ENCODE measurements at places on chromosomes 3 and 15.
A peak's percentile ranks its signal among the peaks of the same experiment; 100 is the strongest.

DNA sequence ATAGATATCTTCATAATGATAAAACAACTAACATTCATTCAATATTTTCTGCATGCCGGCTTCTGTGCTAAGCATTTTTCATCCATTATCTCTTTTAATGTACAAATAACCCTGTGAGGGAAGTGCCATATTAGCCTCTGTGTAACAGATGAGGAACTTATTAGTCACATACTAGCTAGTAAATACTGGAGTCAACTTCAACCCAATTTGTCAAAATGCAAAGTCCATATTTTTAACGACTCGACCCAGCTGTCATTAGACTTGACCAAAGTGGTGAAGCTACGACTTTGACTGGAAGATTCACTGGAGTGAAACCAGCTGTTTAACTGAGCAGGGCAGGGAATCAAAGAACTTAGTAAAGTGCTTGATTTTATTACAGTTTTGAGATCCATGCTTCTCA lies 41.6 kb downstream of the PARP15 start:
- no peak for DNase-seq

DNA sequence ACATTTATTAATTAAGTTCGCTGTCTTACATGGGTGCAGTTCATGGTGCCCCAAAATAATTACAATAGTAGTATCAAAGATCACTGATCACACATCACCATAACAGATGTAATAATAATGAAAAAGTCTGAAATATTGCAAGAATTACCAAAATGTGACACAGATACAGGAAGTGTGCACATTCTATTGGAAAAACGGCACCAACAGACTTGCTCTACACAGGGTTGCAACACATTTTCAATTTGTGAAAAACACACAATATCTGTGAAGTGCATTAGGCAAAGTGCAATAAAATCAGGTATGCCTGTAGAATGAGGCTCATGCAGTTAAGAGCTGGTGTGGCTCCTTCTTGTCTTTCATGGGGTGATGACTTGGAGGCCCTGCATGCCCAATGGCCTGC lies 265.8 kb downstream of the RPLP1 start:
- DNase-seq, result no peak

DNA sequence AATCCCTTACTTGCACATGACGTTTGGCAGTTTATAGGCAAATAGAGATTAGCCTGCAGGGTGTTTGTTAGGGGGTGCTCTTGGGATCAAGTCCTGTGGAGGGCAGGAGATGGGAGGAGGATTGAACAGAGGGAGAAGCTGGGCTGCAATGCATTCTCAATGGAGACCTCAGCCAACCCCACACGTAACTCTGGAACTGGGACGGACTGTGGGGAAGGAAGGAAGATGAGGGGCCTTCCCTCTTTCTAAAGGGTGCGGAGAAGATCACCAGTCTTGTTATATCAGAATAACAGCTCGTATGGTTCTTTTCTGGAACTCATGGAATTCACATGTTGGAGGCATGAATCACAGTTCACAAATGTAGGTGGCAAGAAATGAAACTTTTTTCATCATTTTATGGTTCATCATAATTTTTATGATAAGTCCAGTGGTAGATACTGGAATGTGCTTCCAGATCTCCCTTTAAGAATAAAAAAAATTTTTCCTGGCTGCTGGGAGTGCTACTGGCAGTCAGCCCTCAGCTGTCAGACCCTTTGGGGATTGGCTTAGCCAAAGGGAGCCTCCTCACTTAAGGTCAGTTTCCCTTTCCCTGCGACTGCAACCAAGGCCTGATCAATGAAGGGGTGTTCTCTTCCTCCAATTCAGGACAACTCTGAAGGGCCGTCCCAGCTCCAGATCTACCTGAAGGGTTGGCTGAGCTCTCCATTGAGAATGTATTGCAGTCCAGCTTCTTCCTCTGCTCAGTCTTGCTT lies 20.5 kb upstream of the LYZL4 start:
- DNase-seq, result no peak

GRCh38 chr3:37935756-37936666 lies 54.6 kb upstream of the VILL start:
- DNase-seq, result peak; percentile 95

GRCh38 chr3:185549122-185549521 lies 3.3 kb downstream of the LIPH start:
- DNase-seq, result peak; percentile 98

DNA sequence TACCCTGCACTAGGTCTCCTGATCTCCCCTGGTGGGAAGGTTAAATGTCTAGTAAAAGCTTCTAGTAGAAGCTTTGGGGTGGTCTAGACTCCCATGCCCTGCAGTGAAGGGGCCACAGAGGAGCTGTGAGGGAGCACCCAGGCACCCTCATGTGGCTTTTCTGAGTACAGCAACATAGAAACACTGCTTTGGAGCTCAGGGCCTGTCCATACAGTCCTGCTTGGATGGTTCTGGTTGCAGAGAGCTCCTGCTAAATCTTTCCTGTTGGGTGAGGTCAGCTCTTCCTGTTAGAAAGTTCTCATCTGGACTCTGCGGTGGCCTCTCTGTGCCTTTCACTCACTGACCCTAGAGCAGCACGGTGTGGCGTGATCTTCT lies 47.8 kb downstream of the GPD1L start:
- DNase-seq, result no peak

DNA sequence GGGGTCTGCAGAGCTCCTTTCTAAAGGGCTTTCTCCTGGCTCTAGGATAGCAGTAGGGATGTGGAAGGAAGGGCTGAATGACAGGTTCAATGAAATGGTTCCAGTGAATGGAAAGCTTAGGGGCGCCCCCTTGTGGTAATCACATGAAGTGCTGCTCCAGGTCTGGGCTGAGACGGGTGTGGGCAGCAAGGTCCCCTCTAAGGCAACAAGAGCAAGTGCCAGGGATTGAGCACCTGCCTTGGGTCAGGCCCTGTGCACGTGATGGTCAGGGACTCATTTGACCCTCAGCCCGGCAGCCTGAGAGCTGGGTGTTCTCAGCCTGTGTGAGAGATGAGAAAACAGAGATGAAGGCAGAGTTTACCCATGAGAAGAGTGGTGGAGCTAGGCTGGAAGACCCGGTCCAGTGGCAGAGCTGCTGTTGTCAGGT lies 12.1 kb upstream of the CX3CR1 start:
- DNase-seq, result no peak

GRCh38 chr15:80669663-80670273 lies 25.3 kb upstream of the ABHD17C start:
- DNase-seq, result peak; percentile 36

- no peak for DNase-seq
Observed at GRCh38 chr3:45321607-45322391, 66.6 kb upstream of the LARS2 start.

- no peak for DNase-seq
Observed at GRCh38 chr15:70480196-70480856, 283.0 kb downstream of the UACA start.

- DNase-seq, result no peak
Observed at GRCh38 chr3:160879859-160880258, 123.8 kb downstream of the PPM1L start.

DNA sequence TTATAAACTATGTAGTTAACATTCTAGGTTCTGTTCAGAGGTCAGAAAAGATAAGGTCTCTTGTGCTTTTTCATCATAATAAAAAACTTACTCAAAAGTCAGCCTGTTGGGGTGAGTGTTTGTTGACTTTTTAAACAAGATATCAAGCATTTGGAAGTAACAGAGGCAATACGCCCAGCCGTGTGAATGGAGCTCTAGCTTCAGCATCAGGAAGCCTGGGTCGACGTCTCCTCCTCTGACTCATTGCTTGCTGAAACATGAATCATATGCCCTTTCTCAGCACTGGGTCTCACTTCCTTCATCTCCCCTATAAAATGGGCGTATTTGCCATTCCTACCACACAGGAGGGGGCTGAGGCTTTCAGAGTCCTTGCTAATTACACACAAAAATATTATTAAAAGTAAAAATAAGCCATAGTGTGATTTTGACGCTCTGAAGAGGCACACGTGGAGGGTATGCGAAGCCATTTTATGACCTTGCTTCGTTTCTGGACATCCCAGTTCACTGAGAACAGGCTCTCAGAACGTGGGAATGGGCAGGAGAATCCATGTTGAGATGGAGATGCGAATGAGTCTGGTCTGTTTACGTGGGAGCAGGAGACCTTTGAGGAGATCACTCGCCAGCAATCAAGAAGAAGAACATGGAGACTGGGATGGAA lies 220.8 kb upstream of the TPRG1 start:
- DNase-seq, result peak; percentile 84

DNA sequence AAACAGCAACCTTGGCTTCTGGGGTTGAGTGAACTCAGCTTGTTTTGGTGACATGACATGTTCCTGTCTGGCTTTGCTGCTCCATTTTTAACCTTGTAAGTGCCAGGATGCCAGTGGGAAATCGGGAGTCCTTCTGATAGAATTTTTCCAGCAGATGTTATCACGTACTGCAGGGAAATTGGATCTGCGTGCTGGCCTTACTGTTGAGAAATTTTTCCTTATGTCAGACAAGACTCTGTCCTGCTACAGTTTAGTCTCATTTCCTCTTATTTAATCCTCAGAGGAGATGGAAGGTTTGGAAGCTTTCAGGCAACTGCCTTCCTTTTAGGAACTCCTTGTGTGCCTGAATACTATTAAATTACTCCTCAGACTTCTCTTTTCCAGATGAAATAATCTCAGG lies 80.6 kb downstream of the PGPEP1L start:
- no peak for DNase-seq

GRCh38 chr3:139794469-139795265 lies 116.9 kb upstream of the NMNAT3 start:
- DNase-seq, result no peak

DNA sequence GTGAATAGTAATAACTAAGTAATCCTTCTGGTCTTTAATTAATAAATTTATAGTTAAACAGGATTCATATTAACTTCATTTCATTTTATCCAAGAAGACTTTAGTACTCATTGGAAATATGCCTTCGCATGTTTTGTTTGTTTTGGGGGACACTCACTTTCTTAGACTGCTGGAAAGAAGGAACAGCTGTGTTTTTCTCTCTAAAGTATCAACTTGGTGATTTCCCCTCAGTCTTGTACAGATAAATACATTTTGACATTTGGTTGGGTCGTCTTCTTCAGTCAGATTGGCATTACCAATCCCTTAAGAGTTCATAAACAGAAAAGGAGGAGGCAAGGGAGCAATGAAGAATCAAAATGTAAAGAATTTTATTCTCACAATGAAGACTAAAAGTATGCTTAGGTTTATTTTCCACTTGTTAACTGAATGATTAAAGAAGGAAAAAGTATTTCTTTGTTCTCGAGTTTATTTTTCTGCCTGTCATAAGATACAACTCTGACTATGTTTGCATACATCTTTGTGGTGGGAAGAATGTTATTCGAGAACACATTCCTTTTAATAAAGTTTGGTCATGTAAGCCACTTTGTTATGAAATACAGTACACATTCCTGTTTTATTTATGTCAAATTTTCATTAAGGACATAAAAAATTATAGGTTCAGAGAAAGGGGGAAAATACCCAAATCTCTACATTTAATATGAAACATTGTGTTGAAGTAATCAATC lies 140.2 kb downstream of the GMNC start:
- DNase-seq, result no peak

DNA sequence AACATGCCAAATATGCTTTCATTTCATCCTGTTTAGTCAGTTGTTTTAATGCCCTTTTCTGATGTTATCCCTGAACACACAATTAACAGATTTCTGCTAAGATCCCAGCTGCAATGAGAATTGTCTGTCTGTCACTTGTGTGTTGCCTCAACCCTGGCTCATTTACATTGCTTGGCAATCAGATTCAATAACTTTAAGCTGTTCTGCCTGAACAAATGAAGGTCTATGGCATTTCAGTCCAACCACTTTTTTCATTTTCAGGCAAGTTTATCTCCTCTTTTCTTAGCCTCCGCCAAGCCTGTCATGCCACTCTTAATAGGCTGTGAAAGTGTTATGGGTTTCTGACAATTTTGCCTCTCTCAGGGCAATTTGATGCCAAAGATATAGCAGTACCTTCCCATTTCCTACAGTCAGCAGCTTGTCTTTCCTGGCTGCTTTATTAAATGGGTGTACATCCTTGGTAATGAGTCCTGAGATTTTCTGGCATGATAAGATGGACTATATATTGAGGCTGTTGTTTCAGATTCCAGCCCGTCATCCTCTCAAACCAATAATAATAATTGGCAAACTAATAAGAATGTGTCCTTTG lies 68.7 kb upstream of the ADAMTS9 start:
- no peak for DNase-seq

- no peak for DNase-seq
Observed at GRCh38 chr15:72785841-72786240, 2.3 kb upstream of the ADPGK start.

DNA sequence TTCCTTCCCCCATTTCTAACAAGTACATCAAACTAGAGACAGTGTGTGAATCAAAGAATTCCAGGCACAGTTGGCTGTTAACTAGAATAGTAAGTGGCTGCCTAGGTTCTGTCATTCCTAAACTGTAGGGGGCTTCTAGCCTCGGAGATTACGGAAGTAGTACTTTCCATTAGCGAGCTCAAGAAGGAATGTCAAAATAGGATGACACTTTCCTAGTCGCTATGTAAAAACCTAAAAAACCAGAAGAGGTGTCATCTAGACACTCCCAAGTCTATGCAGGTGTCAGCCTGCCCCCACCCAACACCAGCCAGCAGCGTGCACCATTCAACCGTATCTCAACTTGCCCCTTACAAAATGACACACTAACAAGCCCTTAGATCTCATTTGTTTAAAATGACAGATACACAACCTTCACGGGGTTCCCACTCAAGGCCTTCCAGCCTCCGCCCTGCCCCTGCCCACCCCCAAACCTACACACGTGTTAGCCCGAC lies 874 bp downstream of the INO80 start:
- DNase-seq, result peak; percentile 14

- no peak for DNase-seq
Observed at GRCh38 chr15:23415321-23415865, 31.6 kb downstream of the GOLGA6L2 start.

DNA sequence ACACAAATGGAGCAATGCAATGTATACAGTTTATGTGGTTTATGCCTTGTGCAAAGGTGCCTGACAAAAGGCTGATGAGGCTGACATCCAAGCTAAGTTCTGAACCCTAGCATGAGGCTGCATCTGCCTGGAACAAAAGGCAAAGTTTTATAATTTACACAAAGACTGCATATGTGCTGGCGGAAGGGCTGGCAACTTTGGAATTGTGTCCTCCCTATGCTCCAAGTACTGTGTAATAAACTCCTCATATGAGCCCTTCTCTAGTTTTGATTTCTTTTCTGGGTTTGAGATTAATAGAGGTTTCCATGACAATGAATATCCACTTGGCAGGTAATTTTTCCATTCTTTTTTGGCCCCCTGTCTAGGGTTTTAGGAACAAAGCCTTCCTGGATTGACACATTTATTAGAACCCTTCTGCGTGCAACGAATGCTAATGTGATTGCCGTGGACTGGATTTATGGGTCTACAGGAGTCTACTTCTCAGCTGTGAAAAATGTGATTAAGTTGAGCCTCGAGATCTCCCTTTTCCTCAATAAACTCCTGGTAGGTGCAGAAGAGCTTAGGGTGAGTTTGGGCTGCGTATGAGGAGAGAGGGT lies 10.8 kb downstream of the PLA1A start:
- no peak for DNase-seq
